ENCODE measurements at places on chromosomes 1 and 21.

DNA sequence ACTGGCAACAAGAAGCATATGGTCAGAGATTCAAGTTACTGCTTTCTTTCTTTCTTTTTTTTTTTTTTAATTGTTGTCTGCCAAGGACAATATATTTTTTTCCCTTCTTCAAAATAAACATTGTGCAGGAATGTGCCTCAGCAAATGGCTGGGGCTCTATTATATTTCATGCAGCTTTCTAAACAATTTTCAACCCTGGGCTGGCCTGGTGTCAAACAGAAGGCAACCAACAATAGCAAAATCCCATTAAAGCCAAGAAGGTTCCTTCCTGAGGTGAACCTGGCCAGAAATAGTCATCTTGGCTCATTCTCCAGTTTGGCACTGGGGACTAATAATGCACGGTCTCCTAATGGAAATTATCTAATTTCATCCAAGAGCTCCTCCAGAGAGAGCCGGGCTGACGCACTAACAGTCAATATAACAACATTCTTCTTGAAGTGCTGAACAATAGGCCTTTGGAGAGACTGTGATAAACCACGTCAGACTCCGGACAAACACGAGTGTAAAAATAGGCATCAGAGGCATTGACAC, 35.7 kb upstream of the HLX start:
- no peak for DNase-seq

DNA sequence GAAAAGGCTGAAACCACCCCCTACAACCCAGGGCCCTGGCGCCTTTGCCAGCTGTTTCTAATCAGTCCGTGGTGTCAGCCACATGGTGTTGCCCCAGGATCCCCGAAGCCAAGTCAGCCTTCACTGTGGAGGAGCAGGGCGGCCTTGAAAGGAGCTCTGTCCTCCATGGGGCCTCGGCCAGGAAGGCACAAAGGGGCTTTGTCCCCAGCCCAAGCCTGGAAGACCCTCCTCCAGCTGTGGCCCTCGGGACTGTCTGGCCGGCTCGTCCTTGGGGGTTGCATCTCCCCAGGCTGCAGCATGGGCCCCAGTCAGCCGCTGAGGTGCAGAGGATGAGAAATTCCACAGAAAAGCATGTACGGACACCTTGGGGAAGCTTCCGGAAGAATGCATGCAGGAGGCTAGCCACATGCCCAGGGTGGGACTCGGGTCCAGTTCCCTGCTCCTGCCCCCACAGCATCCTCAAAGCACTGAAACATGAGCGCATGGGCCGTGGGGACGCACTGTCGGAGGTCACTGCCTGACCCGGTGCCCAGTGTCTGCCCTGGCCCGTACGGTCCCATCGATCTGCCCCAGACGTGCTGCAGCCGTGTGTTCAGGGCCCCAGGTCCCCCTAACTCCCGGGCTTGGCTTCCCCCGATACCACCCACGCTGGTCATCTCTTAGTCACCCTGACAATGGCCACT, 38.6 kb upstream of the POFUT2 start:
- DNase-seq = no peak

DNA sequence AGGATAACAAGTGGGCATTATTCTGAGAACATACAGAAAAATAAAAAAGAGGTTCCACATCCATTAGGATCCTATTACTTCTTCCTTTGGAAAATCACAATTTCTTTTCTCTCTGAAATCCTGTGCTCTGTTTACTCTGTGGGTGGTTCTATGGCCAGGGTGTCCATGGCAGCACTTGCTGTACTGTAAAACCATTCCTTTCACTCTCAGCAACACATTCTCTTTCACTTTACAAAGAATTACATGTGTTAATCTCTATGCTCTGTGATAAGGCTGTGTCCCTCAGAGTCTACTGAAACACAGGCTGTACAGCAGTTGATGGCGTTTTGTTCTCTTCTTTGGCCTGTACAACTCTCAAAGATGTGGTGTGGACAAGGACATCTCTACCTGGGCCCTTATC, 524.1 kb downstream of the PTBP2 start:
- DNase-seq = no peak

DNA sequence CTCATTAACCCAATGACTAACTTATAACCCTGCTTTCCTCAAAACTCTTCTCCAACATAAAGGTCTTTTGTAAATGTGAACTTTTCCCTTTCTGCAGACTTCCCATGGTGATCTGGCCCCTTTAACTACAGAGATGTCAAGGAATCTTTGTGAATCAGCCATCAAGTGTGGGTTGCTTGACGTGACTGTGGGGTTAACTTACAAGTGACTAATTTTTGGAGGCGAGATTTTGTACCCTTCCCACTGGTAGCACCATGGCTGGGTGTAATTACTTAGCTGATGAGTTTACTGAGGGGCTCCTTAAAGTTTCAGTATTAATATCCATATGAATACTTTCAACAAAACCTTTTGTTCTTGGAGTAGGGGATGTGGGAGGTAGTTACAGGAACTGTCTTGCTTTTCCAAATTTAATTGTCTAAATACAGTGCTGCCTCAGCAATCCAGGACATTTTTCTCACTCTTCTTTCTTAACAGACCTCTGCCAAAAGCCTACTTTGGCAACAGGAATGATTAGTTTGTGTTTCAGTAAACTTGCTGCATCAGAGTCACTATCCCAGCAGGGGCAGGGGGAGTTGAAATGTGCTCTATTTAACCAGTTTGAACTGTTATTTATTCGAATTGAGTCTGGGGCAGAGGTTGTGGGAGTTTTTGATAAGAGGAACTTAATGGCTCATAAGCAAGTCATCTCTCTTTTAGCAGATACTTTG, 217.3 kb upstream of the FGGY start:
- no peak for DNase-seq

- no peak for DNase-seq
Observed at GRCh38 chr1:247865416-247865815, 8.4 kb downstream of the TRIM58 start.

DNA sequence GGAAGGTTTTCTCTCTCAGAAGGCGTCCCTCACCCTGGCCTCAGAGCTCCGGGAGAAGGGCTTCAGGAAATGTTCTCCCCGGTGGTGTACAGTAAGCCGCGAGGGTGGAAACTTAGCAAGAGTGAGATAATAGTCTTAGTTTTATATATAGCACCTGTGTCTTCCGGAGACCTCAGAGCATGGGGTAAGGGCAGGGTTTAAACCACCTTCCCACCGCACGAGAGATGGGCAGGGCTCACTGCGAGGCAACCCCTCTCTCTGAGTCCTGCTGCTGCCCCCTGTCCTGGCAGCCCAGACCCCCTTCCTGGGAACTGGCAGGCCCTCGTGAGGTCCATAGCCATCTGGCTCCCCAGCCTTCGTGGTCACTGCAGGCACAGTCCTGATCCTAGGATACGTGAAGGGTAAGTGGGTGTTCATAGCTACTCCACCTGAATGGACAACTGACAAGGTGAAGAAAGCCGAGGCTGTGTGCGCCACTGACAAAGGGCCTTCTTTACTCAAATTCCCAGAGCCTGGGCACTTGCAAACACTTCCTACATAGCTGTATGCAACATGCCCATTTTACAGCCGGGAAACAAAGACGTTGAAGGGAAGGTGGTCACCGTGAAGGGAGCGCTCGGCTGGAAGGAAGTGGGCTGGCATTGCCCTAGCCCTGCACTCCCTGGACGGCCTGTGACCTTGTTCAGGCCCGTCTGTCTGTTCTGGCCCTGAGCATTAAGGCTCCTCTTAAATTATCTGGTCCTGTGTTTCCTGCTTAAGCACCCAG, 26.9 kb downstream of the ITPKB start:
- peak; percentile 71 for DNase-seq

GRCh38 chr1:44424747-44425146, 19.7 kb downstream of the RNF220 start:
- DNase-seq = no peak

DNA sequence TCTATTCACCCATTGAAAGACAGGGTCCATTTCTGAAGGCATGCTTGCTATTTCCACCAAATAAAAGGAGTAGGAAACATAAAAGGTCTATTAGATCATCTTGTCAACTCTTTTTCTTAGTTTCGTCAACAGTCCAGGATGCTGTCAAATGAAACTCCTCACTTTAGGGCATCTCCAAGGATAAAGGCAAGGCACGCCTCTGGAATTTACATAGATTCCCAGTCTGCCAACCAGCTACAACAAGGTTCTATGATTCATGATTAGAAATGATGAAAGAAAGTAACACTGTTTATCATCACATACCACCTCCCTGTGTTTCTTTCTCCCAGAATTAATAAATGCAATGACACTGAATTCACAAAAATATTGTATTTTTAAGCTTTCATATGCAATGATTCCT, 636.3 kb downstream of the LTN1 start:
- DNase-seq = no peak

DNA sequence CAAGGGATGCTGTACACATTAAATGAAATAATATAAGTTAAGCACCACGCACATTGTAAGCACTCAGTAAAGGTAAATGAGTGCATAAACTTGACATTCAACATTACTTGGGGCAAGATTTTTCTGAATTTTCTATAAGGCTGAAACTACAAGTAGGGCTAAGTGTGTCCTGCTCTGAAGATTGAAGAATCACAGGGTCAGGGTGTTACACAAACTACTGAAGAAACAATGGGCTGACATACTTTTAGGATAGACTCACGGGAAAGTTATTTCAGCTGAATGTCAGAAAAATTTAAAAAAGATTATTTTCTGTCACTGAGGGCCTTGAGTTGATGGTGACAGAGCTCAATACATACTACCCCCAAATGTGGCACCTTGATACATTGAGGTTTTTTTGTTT, 644.2 kb upstream of the PLXNA2 start:
- DNase-seq = no peak

- no peak for DNase-seq
Observed at GRCh38 chr1:80066060-80066459, 1059.5 kb upstream of the ADGRL4 start.

DNA sequence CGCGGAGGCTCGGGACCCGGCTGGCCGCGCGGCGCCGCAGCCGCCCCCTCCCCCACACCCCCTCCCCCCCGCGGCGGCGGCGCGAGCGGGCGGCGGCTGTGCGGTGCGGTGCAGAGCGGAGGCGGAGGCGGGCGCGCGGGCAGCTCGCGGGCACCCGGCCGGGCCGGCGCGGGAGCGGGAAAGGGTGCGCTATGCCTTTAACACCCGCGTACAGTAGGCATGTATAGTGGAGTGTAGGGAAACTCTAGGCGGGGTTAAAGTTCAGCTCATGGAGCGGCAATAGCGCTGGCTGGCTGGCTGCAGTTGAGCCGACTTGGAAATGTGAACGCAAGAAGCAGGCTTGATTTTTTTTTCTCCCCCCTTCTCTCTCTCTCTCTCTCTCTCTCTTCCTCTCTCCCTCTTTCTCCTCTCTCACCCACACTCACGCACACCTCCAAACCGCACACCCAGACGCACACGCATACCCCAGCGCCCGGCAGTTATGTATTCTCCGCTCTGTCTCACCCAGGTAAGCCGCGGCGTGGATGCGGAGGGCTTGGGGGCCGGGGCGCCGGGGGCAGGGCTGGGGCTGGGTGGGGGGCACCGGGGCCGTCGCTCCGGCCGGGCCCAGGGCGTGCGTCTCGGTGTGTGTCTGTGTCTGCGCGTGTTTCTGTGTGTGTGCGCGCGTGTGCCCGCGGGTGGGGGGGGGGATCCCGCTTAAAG, at the start of gene NFIA:
Gene NFIA (plus strand): TSS at position 251 of the 702 bp plus-strand sequence.
- peak; percentile 34 for DNase-seq

DNA sequence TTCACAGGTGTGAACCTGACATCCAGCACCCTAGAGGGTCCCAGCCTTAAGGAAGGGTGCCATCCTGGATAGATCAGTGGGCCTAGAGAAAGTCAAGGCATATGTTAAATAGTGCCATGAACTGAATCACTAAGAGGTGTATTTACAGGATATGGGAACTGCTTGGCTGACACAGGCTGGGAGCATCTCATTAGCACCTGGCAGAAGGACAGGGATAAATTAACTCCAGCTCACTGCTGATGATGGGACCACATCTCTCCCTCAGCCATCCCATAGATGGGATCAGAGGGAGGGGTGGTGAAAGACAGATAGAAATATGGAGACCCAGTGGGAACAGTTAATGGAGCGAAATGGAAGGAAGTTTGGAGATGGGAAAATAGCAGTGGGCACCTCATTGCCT, 122.0 kb downstream of the IGSF21 start:
- no peak for DNase-seq

DNA sequence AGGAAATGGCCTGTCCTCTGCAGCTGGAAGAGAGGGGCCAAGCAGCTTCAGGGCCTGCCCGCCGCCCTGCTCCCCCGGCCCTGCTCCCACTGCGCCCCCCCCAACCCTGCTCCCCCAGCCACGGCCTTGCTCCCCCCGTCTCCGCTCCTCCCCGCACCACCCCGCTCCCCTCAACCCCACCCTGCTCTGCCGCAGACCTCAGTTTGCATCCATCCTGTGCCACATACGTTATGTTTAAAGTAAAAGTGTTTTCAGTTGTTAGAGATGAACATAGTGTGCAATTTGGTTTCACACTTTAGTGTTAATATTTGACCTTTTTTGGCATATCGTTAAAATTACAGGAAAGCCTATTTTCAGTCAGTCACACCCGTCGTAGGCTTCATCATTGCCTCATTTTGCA, 34.1 kb upstream of the DIP2A start:
- no peak for DNase-seq

DNA sequence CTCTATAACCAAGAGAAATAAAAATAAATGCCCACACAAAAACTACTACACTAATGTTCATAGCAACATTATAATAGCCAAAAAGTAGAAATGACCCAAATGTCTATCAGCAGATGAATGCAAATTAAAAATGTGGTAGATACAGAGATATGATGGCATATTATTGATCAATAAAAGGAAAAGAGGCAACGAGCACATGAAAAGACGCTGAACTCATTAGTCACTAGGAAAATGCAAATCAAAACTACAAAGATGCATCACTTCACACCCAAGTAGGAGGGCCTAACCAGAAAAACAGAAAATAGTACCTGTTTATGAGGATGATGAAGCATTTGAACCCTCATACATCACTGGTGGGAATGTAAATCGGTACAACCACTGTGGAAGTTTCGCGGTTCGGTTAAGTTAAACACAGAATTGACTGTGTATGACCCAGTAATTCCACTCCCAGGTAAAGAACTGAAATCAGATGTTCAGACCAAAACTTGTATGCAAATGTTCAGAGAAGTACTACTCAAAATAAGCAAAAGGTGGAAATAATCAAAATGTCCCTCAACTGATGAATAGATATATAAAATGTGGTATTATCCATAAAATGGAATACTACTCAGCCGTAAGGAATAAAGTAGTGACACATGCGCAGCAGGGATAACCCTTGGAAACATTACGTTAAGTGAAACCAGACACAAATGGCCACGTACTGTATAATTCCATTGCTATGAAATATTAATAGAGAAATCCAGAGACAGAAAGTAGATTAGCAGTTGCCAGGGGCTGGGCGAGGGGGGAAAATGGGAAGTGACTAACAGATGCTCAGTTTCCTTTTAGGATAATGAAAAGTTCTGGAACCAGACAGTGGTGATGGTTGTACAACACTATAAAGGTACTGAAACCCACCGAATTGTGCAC, 3.1 kb downstream of the USP48 start:
- DNase-seq = peak; percentile 53

GRCh38 chr1:70382682-70383081, 28.2 kb upstream of the ANKRD13C start:
- DNase-seq = no peak

GRCh38 chr21:33939226-33939625, 23.6 kb upstream of the ATP5PO start:
- no peak for DNase-seq

- DNase-seq = peak; percentile 55
Observed at GRCh38 chr1:93061895-93062792, 16.9 kb upstream of the MTF2 start.

Measured in GM13976 (cell line).